ENCODE measurements at places on chromosomes 1 and 21. TPM values are rescaled to one million over a fixed set of nuclear protein-coding genes. Genes with fewer than 3 reads are reported as not detected.
A peak's percentile ranks its signal among the peaks of the same experiment; 100 is the strongest.

Gene LRRC7
- polyA plus RNA-seq, result 0.06 TPM

- DNase-seq, result no peak
Observed at GRCh38 chr1:11564237-11564636, 85.3 kb downstream of the DISP3 start.

GRCh38 chr1:38700077-38700470 lies 159.5 kb downstream of the RRAGC start:
- DNase-seq, result no peak

GRCh38 chr1:232952514-232953499 lies 2.4 kb downstream of the NTPCR start:
- peak; percentile 53 for DNase-seq
